Effector memory CD4-positive, alpha-beta T cell (primary cell): ENCODE measurements at places on chromosomes 2 and 18.

DNA sequence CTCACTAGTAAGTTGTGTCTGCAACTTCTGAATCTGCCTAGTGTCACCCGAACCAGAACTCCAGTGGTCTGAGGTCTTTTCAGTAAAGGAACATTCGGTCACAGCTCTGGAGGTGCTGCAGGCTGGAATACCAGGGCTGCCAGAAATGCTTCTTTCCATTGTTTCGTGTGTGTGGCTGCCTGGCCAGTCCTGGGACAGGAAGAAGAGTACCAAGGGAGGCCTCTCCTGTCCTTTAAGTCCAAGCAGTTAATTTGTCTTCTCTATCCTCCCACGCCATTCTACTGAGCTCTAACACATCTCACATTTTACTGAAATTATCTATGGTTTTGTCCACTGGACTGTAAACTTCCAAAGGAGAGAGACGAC, 196.0 kb downstream of the LNPK start:
- no peak for DNase-seq

DNA sequence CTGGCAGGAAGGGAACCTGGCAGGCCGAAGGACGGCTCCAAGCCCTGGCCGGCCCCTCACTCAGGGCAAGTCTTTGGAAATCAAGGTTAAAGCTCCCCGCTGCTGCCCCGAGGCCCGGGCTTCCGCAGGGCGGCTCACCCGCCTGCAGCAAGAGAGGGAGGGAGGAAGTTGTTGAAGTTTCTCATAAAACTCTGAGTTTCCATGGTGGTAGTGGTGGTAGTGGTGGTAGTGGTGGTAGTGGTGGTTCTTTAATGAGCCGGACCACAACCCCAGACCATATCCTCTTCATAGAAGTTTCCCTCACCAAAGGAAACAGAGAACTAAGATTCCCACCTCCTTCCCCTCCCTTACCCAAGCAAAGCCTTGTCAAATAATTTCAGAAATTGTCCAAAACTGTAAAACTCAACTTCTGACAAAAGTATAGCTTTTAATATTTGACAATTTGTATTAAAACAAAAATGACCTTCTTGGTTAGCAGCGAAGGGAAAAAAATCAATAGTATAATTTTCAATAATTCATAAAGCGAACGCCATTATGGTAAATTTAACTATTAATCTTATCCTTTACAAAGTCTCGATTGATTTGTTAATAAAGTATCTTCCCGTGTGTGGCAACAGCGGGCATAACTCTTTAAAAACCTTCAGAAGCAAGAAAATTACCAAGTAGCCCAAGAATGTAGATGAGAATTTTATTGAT, 1.5 kb upstream of the HOXD10 start:
- no peak for DNase-seq

DNA sequence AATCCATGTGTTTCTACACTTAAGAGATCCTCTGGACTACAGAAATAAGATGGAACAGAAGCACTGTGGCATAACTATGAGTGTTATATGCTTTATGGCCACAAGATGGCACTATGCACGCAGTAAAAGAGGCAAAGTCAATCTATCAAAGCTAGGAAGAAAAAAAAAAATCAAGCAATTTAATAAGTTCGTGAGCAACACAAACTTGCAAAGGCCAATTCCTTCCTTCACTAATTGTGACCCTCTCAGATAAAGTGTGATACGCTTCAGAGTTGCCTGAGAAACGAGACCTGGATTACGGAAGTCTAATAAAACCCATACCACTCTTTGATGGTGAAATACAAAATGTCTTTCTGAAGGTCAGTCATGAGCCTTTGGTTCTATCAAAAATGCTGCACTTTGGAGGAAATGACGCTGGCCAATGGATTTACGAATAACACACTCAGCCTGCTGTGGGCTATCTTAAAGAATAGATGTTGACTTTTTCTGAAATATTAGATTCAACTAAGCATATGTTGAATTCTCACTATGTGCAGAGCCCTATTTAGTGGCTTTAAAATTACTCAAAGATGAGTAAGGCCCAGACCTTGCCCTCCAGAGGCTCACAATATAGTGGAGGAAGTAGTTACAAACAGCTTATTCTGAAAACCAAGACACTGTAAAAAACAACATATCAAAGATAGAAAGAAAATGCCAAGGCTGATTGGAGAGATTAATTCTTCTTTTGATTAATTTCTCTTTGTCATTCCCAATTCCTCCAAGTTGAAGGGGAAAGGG, 35.5 kb upstream of the TTR start:
- no peak for DNase-seq

DNA sequence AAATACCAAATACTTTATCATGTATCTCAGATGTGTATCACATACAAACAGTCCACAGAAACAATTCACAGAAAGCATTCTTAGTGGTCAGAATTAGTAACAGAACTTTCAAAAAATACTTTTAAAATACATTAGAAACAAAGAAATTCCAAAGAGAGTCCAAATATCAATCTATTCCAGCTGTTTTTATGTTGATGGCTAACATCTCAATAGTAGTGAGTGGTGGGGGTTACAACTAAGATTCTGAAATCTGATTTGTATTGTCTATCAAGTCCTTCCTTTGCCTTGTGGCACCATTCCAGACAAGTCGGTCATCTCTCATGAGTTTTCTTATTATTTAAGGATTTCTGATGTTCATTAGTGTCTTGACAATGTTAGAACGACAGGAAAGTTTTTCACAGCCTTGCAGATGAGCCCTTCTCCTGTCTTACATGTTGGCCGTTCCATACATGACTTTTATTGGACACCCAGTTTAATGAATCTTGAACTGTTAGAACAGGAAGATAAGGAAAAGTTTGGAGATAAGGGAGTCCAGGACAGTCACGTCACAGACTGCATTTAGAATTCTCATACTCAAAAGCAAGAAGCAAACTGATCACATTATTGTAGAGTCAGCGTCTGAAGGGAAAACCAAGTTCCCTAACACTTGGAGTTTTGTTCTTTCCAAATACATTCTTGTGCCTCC, 410.3 kb downstream of the PID1 start:
- DNase-seq, result no peak

- DNase-seq, result no peak
Measured at GRCh38 chr2:3377279-3377611, 373 bp downstream of the EIPR1 start.

DNA sequence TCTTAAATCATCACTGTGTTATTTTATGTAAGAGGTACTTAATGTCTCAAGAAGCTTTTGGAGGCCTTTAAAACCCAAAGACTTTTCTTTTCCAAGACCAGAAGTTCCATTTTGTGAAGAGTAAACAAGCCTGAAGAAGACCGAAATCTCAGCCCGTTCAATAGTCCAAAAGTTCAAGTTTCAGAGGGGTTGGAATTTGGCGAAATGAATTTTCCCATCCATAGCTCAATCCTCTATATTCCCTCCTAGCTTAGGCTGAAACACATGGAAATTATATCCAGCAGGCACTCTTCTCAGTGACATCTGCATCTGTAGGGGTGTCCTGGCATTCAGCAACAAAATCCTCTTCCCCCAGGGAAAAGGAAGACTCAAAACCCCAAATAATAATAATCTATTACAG, 344.6 kb downstream of the ARHGAP15 start:
- DNase-seq, result no peak

GRCh38 chr2:165815299-165816141, 21.5 kb upstream of the GALNT3 start:
- DNase-seq, result no peak

DNA sequence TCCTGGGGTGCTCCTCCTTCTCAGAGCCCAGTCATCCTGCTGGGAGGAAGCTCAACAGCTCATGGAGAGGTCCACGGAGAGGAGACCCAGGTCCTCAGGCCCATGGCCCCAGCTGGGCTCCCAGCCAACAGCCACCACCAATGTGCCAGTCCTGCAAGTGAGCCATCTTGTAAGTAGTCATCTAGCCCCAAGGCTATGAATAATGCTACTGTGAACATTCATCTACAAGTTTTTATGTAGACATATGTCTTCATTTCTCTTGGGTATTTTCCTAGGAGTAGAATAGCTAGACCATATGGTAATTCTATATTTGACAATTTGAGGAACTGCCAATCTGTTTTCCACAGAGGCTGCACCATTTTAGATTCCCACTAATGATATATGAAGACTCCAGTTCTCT, 166.1 kb downstream of the MTCL1 start:
- no peak for DNase-seq

- peak; percentile 77 for DNase-seq
Measured at GRCh38 chr2:134669731-134670669, 48.8 kb downstream of the TMEM163 start.

DNA sequence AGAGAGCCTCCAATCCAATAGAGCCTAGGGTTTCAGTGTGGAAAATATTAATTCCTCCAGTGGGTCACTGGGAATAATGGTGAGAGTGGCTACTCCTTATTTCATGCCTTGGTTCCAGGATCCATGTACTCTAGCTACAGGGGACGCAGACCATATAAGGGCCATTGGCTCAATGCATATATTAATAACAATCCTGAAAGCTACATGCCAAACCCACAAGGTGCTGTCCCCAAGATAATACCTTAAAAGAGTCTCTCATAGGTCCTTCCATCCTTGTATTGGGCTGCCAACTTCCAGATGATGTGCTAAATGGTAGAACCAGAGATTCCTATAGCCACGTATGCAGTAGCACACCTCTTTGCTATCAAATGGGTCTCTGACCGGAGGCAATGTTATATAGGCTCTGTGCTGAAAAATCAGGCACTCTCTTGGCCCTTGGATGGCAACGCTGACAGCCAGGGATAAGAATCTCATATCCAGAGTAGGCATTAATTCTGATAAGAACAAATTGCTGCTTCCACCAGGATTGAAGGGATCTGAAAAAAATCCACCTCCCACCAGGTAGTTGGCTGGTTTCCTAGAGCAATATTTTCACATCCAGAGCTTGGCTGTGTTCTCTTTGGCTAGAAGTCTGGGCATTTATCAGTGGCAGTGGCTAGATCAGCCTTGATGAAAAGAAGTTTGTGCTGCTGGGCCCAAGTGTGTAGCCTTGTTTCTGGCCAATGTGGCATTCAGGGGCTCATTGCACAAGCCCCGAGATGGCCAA, 218.1 kb upstream of the MGAT5 start:
- no peak for DNase-seq

- DNase-seq, result no peak
Measured at GRCh38 chr2:218002845-218003180, at the start of gene TNS1. Gene TNS1, minus strand, starts transcription at chr2:218002995. Its CDS starts 123 bp downstream, at chr2:218002872.
